ENCODE measurements at places on chromosomes 13 and 19.

GRCh38 chr13:107864543-107865317 is 350.6 kb downstream of the LIG4 start:
- peak; percentile 25 for DNase-seq

- DNase-seq = no peak
Measured at GRCh38 chr13:30443957-30444404, 21.7 kb downstream of the UBE2L5 start.

DNA sequence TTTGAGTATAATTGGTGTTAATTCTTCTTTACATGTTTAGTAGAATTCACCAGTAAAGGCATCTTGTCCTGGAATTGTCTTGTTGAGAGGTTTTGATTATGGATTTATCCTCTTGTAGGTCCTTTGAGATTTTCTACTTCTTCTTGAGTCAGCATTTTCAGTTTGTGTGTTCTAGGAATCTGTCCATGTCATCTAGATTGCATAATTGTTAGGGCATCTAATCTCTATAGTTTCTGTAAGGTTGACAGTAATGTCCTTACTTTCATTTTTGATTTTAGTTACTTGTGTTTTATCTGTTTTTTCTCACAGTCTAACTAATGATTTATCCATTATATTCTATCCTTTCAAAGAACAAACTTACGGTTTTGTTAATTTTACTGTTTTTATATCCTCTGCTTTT is 492.0 kb downstream of the FGF9 start:
- no peak for DNase-seq

DNA sequence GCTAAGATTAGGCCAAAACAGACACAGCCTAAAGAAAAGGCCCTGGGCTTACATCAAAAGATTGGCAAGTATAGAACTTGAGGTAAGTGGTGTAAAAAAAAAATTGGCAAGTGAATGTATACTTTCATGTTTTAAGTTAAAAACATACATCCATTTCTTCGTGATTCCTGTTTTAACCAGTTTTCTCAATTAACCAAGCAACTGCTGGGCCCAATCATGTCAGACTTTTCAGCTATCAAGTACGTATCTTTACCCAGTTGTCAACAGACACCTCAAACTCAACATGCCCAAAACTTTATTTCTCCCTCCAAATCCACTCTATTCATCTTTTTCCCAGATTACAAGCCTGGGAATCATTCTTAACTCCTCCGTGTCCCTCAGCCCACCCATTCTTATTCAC is 1.0 kb downstream of the PCID2 start:
- no peak for DNase-seq

Data from G401 (cell line).